B cell (primary cell): ENCODE measurements at places on chromosomes 7 and 10.

GRCh38 chr10:91251430-91252056 is 31.1 kb downstream of the PCGF5 start:
- peaks cover 17% of the 10 kb centered on the region for H3K36me3 ChIP-seq
- H3K27ac ChIP-seq, result no peak overlapping the region
- no peaks in the 10 kb centered on the region for H3K4me1 ChIP-seq
- H3K4me3 ChIP-seq, result no peak overlapping the region
- peak; percentile 75 for DNase-seq

DNA sequence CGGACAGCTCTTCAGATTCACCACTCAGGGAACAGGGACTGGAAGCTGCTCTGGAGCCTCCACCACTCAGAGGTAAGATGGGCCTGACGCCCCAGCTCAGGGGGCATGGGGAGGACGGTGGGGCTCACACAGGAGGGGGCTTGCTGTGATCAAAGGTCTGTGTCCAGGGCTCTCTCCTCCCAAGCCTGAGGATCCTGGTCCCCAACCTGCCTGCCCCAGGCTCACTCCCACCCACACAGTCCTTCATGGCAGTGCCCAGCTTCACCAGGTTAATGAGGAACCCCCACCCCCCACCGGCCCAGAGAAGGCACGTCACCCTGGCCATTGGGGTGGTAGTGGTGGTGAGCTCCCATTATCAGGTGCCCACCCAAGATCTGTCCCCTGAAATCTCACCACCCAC is 926.7 kb upstream of the ZNF722 start:
- no peaks in the 10 kb centered on the region for H3K4me1 ChIP-seq
- no peak for DNase-seq
- no peak overlapping the region for H3K27ac ChIP-seq

- peaks cover 9% of the 10 kb centered on the region for H3K36me3 ChIP-seq
- H3K4me3 ChIP-seq, result no peak overlapping the region
- no peak for DNase-seq
- peaks cover 33% of the 10 kb centered on the region for H3K4me1 ChIP-seq
- no peaks in the 10 kb centered on the region for H3K27me3 ChIP-seq
- no peak overlapping the region for H3K27ac ChIP-seq
Observed at GRCh38 chr7:47472444-47473157, 109.3 kb downstream of the TNS3 start.

DNA sequence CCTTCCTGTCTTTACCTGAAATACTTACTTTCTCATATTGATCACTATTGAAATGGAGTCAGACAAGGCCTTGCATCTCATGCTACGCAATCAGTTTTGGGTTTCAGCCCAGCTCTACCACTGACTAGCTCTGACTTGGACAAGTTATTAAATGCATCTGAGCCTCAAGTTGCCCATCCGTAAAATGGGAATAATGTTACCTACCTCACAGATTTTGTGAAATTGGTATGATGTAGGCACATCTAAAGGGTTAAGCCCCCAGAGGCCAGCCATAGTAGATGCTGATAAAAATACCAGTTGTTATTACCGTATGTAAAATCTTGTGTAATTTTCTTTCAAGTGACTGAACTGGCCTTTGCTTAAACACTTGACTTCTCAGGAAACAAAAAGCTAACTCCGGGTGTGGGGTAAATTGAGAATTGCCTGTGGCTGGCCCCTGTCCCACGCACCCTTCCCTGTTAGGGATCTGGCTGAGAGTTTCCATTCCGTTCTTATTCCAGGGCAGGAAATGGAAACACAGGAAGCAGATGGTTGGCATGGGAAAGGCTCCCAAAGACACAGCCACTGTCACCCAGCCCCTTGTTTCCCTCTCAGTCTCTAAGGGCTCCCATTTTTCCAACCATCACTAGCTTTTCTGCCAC is 7.5 kb downstream of the DUSP5 start:
- no peaks in the 10 kb centered on the region for H3K36me3 ChIP-seq
- H3K4me3 ChIP-seq, result no peak overlapping the region
- no peak for DNase-seq
- H3K27ac ChIP-seq, result peak overlapping the region; percentile 87
- no peaks in the 10 kb centered on the region for H3K27me3 ChIP-seq
- H3K4me1 ChIP-seq, result peaks cover 40% of the 10 kb centered on the region
